ENCODE measurements at places on chromosomes 11 and 22.

- no peak for DNase-seq
These were observed 97.8 kb downstream of the RPS6KA4 start for GRCh38 chr11:64456509-64457320.

GRCh38 chr11:134224710-134225664 is 516 bp downstream of the VPS26B start:
- DNase-seq = peak; percentile 73

DNA sequence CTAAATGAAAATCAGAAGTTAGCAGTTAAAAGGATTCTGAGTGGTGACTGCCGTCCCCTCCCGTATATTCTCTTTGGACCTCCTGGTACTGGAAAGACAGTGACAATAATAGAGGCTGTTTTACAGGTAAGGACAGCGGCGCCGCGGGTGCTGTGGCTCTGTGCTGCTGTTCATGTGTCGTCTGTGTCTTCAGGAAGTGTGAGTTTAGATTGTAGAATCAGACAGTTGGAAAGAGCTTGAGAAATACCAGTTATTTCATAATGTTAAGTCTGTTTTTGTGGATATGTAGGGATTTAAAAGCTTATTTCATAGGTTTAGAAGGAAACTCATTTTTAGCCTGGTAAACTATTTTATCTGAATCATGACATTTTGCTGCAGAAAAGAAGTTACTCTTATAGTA is 27.4 kb upstream of the PANX2 start:
- no peak for DNase-seq

- no peak for DNase-seq
These were observed 99.8 kb downstream of the CTTN start for GRCh38 chr11:70498171-70498571.

DNA sequence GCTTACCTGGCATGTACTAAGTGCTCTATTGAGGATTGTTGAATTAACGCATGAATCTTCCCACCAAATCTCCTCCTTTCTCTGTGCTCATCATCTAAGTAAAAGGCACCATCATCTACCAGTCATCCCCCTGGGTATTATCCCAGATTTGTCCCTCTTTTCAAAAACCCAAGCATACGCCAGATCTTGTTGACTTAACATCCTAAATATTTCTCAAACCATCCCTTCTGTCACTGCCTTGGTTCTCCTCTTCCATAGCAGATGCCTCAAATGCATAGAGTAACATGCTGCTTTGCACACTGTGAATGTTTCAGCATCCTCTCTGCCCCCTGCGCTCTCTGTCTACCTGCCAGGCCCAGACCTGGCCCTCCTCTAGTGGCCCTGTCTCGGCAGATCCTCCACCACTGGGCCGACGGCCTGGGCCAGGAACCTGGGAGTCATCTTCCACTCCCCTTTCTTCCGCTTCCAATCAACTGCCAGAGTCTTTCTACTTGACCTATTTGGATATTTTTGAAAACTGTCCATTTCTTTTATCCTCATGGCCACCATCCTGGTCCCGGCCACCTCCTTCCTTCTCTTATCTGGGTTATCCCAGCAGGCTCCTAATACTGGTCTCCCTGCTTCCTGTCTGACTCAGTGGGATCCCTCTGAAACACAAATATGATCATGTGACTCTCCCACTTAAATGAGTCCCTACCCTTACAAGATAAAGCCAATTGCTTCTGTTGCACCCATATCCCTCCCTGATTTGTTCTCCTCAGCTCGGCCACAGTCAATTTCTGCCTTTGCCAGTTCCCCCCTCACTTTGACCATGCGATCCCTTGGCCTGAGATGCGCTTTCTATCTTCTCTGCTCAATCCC is 3.4 kb upstream of the TAB1 start:
- DNase-seq = no peak

GRCh38 chr11:110435780-110436717 is 6.3 kb downstream of the FDX1 start:
- no peak for DNase-seq

DNA sequence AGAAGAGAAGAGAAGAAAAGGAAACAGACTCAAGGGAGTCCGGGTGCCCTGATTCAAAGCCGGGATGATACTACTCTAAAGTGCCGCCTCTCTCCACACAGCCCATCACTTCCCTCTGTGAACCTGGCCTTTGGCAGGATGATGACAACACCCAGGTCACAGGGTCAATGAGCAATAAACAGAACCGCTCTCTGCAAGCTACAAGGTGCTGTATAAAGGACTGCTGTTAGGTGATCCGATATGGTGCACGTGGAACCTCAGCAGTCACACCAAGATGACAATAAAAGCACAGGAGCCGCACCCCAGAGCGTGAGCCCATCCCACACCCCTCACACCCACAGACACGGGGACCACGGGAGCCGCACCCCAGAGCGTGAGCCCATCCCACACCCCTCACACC is 10.7 kb downstream of the TTLL1 start:
- DNase-seq = no peak

DNA sequence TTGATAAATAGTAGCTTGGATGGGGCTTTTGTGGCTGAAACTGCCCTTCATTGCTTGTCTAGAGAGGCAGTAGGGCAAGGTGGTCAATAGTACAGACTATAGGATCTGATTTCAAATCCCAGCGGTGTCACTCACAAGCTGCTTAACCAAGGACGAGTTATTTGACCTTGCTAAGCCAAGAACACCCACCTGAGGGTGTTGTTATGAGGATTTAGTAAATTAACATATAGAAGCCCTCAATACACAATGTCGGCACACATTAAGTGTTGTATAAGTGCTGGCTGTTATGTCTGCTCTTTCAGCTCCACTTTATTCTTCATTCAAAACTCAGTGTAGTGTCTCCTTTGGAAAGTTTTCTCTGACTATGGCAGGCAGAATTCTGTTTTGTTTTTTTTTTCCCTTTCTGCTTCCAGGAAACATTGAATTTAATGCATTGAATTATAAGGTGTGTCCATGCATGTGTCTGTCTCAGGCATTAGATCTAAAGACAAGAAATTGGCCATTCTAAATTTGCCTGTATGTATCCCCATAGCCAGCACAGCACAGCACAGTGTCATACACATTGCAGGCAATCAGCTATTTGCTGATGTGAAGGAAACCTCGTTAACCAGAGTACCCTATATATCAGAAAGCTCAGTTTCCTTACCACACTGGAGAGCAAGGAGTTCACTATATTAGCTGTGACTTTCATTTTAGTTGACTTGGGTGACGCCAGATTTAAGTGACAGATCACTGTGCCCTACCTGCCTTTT is 212.1 kb downstream of the NELL1 start:
- DNase-seq = no peak

- DNase-seq = no peak
These were observed 23.2 kb upstream of the C1QTNF4 start for GRCh38 chr11:47617417-47617809.

- DNase-seq = no peak
These were observed 32.9 kb downstream of the RPL27A start for GRCh38 chr11:8715501-8715900.

DNA sequence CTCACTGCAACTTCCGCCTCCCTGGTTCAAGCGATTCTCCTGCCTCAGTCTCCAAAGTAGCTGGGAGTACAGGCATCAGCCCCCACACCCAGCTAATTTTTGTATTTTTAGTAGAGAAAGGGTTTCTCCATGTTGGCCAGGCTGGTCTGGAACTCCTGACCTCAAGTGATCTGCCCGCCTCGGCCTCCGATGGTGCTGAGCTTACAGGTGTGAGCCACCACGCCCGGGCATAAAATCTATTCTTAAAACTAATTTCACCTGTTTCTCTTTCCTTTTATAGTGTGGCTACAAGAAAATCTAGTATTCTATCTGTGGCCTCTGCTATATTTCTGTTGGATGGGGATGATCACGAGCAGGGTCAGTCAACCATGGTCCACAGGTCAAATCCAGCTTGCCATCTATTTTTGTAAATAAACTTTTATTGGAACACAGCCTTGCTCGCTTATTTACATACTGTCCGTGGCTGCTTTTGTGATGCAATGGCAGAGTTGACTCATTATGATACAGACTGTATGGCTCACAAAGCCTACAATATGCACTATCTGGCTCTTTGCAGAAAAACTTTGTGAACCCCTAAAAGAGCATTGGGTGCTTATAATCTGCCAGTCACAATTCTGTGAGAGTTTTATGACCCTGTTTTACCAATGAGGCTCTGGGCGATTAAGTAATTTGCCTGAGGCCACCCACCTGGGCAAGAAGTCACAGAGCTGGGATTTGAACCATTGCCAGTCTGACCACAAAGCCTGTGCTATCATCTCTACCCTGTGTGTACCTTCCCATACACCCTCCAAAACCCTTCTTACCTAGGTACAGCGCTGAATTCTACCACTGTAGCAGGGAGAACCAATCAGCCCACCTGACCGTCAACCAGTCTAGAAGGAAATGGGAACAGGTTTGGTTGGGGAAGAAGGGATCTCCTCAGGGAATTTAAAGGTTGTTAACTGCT is 28.3 kb downstream of the SLC1A2 start:
- DNase-seq = peak; percentile 50

DNA sequence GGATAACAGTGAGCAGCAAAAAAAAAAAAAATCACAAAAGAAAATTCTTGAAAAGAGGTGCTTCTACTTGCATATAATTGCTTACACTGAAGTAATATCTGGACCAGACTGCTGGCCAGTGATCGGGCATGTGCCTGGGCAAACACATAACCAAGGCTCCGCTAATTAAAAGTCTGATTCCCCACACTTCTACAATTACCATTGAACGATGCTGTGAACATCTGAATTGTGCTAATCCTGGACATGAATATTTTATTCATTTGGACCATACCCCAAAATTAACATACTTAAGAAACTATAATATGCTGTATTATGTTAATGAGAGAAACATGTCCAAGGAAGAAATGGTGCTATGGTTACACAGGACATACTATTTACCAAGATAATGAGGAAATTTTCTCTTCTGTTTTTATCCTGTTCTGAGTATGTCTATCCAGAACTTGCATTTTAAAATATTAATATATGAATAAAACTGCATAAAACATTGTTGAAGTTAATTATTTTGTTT is 69.8 kb downstream of the LRRC4C start:
- no peak for DNase-seq

DNA sequence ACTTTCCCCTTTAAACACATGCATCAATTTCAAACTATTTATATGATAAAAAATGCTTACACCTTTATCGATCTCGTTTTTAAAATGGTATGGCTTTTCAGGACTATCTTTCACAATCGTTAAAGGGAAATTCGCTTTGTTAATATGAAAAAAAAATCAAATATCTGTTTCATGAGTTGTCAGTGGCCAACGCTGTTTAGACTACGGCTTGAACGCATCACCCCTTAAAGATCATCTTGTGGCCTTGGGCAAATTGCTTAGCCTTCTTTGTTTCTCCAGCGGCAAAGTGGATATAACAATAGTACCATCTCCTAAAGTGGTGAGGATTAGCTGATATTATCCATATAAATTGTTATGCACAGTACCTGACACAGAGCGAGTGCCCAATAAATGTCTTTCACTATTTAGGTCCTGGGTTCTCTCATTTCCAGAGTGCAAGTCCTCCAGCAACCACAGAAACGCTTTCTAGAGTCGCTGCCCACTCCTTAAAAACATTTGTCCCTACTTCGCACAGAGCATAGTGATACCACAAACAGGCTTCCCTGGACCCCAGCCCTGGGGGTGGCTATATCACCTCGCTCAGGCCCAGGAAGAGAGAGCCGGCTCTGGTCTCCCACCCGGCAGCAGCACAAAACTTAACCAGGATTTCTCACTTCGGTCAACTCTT is 904 bp downstream of the SLC35F2 start:
- DNase-seq = no peak

DNA sequence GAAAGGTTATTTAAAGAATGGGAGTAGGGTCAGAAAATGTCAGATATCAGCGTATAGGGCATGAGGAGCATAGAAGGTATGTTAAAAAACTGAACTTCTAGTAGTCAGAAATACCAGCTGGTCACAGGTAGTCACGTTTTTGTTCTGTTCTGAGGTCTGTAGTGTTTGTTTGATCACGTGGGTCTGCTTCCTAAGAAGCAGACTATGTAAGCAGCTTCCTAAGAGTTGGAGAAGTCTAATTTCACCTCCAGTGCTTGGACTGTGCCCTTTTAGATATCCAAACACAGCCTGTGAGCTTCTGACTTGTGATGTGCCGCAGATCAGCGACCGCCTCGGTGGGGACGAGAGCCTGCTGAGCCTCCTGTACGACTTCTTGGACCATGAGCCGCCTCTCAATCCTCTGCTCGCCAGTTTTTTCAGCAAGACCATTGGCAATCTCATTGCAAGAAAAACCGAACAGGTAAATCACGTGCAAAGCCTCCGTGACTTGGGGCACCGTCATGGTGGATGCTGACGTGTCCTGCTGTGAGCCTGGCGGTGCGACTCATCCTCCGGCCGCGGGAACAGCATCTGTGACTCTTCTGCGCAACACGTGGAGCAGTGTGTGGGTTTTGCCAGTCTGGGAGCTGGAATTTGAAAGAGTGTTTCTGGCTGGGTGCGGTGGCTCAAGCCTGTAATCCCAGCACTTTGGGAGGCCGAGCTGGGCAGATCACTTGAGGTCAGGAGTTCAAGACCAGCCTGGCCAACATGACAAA is 63.5 kb downstream of the PPP6R2 start:
- DNase-seq = no peak

DNA sequence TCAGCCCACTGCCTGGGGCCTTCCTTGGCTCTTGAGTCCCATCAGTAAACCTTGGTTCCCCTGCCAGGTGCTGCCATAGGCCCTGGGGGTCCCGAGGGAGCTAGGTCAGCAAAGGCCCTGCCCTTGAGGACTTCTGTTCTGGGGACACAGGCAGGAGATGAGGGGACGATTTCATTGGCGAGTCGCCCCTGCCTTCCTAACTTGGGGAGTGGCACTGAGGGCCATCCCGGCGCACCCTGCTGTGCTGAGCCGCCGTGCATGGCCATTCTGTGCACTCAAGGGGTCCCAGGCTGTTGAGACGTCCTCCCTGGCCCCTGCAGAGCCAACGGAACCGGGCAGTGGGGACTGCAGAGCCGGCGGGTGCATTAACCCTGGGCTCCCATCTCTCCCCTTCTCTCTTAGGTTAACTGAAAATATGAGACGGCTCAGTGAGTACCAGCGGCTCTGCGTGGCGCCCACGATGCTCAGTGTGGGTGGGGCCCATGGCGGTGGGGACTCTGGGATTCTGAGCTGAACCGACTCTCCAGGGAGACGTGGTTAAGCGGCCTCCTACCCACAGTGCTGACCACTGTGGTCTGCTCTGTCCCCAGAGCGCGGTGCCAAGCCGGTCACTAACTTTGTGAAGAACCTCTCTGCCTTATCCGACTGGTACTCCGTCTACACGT is 43.4 kb downstream of the GRAMD4 start:
- DNase-seq = no peak

DNA sequence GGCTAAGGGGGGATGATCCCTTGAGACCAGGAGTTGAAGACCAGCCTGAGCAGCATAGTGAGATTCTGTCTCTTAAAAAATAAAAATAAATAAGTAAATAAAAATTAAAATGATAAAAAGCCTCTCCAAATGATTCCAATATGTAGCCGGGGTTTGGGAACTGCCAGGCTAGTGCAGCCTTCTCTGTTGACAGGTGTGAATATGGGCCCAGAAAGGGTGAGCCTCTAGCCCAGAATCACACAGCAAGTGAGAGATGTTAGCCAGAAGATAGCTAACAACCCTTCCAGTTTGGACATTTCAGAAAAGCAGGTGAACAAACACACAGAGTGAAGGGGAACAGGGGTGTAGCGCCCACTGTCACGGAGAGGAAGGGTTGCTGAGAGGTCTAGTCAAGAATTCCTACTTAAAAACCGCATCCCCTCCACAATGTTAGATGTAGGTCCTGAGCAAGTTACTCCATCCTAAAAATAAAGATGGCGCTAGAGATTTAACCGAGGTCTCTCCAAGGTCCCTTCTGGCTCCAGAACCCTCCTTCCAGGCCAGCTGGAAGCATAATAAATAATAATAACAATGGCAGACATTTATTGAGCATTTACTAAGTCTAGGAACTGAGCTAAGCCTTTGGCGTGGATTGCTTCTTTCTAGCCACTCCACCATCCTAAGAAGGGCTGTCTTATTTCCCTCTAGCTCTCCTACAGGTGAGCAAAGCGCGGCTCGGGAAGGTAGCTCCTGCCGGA is 51.6 kb downstream of the CYTH4 start:
- no peak for DNase-seq
